ENCODE measurements at places on chromosomes 16 and 17.

GRCh38 chr16:51522902-51523301 lies 371.8 kb upstream of the SALL1 start:
- DNase-seq = no peak

GRCh38 chr16:8183176-8184099 lies 406.9 kb downstream of the TMEM114 start:
- DNase-seq = peak; percentile 9

- DNase-seq = peak; percentile 98
These were observed 85.9 kb upstream of the TOB1 start for GRCh38 chr17:50952013-50952412.

DNA sequence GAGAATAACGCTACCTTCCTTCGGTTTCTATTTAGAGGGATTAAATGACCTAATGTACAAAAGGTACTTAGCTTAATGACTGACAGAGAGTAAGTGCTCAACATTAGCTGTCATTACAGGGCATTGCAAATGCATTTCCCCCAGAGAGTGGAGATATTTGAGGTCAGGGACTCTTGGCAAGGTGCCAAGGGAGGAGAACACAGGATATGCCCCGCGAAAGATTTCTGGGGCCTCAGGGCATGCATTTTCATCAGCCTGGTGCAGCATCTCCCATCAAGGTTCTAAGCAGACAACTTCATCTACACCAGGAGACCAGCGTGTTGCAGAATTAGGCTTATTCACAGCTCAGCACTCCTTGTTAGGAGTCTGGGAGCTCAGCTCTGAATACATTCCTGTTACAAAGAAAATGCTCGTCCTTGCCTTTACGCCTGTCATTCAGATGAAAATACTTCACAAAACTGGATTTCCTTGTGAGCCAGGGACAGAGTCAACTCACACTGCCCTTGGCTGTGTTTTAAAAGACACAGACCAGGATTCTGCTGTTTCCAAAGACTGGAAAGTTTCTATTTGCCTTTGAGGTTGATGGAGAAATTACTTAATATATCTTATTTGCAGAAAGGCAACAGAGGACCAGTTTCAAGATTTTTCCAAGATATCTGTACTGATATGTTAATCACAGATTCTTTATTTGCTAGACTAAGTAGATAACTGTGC lies 108.2 kb downstream of the VAT1L start:
- DNase-seq = peak; percentile 8

DNA sequence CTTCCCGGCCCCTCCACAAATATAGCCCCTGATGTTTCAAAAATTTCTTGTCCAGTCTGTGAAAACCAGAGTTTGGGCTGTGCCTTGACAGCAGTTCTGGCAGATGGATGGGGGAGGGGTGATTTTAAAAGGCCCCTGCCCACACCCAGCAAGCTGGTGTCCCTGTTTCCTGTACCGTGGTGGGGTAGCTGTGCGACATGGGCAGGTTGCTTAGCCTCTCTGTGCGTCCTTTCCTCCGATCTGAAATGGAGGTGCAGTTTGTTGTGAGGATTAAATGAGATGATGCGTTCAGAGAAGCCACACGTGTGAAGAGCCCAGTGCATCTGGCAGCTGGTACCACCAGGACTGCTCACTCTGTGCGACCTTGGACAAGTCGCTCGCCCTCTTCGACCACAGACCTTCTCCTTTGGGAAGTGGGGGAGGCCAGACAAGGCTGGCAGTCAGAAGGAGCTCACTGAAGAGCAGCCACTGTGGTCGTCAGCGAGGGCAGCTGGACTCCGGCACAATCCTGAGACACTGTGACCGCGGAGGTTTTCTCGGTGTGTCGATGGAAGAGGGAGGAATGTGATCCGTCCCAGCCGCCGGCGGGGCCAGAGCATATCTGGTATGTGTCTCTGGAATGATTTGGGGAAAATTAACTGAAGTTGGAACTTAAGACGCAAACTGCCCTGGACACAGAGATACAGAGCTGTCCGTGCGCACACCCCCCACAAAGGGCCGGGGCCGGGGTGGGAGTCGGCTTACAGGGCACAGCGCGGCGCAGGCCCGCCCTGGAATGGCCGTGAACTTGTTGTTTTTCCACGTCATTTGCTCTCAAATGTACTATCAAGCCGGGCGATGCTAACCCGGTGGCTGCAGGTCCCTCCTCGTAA lies 721 bp upstream of the WFIKKN2 start:
- no peak for DNase-seq

GRCh38 chr16:51457775-51458174 lies 306.7 kb upstream of the SALL1 start:
- peak; percentile 11 for DNase-seq

GRCh38 chr17:28960256-28961061 lies 9.1 kb upstream of the PHF12 start:
- no peak for DNase-seq
